ENCODE measurements at places on chromosomes 4 and X. TPM values are rescaled to one million over a fixed set of nuclear protein-coding genes. Genes with fewer than 3 reads are reported as not detected.
A peak's percentile ranks its signal among the peaks of the same experiment; 100 is the strongest.

DNA sequence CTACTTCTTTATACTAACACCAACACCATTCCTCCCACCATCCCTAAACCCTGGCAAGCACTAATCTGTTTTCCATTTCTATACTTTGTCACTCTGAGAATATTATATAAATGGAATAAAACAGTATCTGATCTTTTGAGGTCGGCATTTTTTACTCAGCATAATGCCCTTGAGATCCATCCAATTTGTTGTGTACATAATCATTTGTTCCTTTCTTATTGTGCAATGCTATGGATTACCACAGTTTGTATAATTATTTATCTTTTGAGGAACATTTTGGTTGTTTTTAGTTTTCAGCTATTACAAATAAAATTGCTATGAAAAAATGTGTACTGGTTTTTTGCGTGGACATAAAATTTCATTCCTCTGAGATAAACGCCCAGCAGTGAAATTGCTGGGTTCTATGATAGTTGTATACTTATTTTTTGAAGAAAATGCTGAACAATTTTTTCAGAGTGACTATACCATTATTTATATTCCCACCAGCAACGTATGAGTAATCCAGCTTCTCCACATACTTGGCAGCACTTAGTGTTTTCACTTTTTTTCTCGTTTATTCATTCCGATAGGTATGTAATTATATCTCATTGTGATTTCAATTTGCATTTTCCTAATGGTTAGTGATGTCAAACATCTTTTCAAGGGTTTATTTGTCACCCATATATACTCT, 154.3 kb upstream of the DCAF8L1 start:
- H3K4me1 ChIP-seq: no peaks in the 10 kb centered on the region
- DNase-seq: no peak
- no peaks in the 10 kb centered on the region for H3K36me3 ChIP-seq

NAP1L2 gene
- total RNA-seq: 6.4 TPM

GRCh38 chrX:18353931-18354368, 538 bp downstream of the SCML2 start:
- peak overlapping the region; percentile 25 for H3K4me3 ChIP-seq
- H3K27me3 ChIP-seq: no peaks in the 10 kb centered on the region
- no peaks in the 10 kb centered on the region for H3K36me3 ChIP-seq
- H3K4me1 ChIP-seq: no peaks in the 10 kb centered on the region
- no peak overlapping the region for H3K27ac ChIP-seq
- peak; percentile 18 for DNase-seq

- H3K27me3 ChIP-seq: no peaks in the 10 kb centered on the region
- no peaks in the 10 kb centered on the region for H3K36me3 ChIP-seq
- H3K4me3 ChIP-seq: no peak overlapping the region
- no peaks in the 10 kb centered on the region for H3K4me1 ChIP-seq
- DNase-seq: no peak
These were observed 69.1 kb upstream of the HPGD start for GRCh38 chr4:174591243-174592021.

GRCh38 chrX:109848461-109849050, 115.5 kb upstream of the ACSL4 start:
- DNase-seq: no peak
- no peaks in the 10 kb centered on the region for H3K27me3 ChIP-seq
- no peaks in the 10 kb centered on the region for H3K36me3 ChIP-seq
- no peaks in the 10 kb centered on the region for H3K4me1 ChIP-seq

GRCh38 chr4:57989430-57989829, 879.2 kb upstream of the IGFBP7 start:
- no peaks in the 10 kb centered on the region for H3K27me3 ChIP-seq
- H3K36me3 ChIP-seq: no peaks in the 10 kb centered on the region
- no peaks in the 10 kb centered on the region for H3K4me1 ChIP-seq
- H3K27ac ChIP-seq: no peak overlapping the region

DNA sequence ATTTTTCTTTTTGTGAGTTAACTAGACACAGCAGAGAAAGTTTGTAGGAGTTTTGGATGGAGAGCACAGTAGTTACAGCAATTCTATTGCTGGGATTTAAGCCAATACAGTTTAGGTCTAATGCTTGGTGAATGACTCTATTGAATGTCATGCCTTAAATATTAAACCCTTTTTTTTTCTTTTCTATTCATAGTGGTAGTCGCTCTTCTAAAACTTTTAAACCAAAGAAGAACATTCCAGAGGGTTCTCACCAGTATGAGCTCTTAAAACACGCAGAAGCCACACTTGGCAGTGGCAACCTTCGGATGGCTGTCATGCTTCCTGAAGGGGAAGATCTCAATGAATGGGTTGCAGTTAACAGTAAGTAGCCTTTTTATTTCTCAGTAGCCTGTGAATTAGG, 34.8 kb upstream of the DCK start:
- peak overlapping the region; percentile 35 for H3K27ac ChIP-seq
- H3K4me1 ChIP-seq: no peaks in the 10 kb centered on the region
- H3K27me3 ChIP-seq: no peaks in the 10 kb centered on the region
- no peaks in the 10 kb centered on the region for H3K36me3 ChIP-seq

GLRA3 gene
- not detected for total RNA-seq

DNA sequence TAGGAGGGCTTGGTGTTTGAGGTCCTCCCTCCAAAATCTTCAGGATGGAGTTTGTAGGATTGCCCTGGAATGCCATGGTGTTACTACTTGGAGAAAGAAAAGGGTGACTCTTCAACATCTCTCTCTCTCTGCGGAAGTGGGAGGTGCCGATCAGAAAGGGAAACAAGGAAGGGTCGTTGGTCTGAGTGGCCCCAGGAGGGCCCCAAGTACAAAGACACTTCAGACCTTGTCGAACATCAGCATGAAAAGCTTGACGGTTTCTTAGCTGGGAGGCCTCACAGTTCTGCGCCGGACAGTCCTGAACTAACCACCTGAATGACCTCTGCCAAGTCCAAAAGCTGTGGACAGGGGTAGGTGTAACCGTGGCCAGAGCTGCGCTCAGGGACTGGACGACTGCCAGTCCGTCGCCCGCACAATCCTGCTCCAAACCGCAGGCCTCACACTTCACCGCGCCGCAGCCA, 646 bp upstream of the GSX2 start:
- peaks cover 69% of the 10 kb centered on the region for H3K27me3 ChIP-seq
- no peaks in the 10 kb centered on the region for H3K36me3 ChIP-seq
- peaks cover 24% of the 10 kb centered on the region for H3K4me1 ChIP-seq
- no peak overlapping the region for H3K4me3 ChIP-seq

- peaks cover 9% of the 10 kb centered on the region for H3K4me1 ChIP-seq
- no peaks in the 10 kb centered on the region for H3K36me3 ChIP-seq
- no peak overlapping the region for H3K4me3 ChIP-seq
- DNase-seq: no peak
- no peaks in the 10 kb centered on the region for H3K27me3 ChIP-seq
These were observed 33.5 kb downstream of the GPAT3 start for GRCh38 chr4:83569429-83569828.

DNA sequence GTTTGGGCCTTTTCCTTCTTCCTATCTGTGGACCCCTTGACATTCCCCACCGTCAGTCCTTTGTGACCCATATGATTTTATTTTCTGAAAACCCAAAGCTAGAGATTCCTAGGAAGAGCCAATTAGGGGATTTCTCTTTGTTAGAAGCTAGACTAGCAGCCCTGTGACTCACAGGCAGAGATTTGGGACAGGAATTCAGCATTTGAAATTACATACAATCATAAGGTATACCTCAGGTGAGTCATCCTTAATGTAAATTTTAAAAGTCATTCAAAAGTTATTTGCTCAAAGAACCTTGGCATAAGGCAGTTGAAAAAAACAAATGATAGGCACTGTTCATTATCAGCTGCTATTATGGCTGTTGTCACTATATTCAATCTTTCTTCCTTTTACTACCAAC, 40.6 kb downstream of the USP26 start:
- H3K4me1 ChIP-seq: no peaks in the 10 kb centered on the region
- DNase-seq: no peak
- no peaks in the 10 kb centered on the region for H3K27me3 ChIP-seq
- H3K4me3 ChIP-seq: no peak overlapping the region
- H3K27ac ChIP-seq: no peak overlapping the region

CXCL10 gene
- total RNA-seq: not detected

MGARP gene
- 2.1 TPM for total RNA-seq

DNA sequence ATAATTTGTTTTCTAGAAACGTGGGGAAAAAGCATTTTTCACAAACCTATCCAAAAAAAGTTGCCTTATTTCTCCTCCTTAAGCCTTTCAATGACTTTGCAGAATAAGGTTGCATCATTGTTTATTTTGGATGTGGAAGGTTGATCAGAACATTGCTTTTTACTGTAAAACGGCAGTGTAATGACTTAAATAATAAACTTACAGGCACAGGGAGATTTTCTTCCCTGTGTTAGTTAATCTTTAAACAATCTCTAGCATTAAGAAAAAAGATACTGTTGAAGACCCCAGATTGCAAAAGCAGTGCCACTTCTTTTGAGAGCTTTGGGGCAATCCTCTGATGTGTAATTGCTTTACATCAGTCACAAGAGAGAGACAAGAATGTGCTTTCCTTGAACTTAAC, 153.4 kb downstream of the ARX start:
- H3K27ac ChIP-seq: no peak overlapping the region
- H3K36me3 ChIP-seq: no peaks in the 10 kb centered on the region
- DNase-seq: no peak
- peaks cover 18% of the 10 kb centered on the region for H3K4me1 ChIP-seq

GRCh38 chrX:130994671-130995070, 63.5 kb upstream of the ARHGAP36 start:
- no peak overlapping the region for H3K27ac ChIP-seq
- H3K27me3 ChIP-seq: no peaks in the 10 kb centered on the region
- DNase-seq: peak; percentile 3

CYTL1 gene
- 4.8 TPM for total RNA-seq

DNA sequence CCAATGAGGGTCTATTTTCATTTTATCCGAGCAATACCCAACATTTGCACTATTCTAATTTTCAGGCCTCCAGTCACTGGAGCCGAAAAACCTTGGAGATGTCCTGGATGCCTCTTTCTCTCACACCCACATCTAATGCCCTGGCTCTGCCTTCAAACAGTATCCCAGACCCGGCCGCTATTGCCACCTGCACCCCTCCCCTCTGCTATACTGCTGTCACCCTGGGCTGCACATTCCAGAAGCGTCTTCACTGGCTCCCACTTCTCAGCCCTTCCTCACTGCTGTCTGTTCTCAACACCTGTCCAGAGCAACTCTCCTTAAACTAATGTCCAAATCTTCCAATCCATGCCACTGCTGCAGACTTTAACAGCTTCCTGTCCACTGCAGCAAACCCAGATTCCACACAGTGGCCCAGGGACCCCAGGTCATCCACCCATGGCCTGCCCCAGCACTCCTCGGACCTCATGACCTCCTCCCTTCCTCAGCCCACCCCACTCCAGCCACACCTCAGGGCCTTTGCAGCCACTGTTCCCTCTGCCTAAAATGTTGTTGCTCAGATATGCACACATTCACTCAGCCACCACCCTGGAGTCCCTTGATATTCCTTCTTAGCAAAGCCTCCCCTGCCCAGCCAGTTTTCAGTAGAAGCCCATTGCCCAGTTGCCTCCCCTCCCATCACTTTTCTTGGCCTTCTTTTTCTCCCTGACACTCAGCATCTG, 30.5 kb upstream of the PPP2R2C start:
- no peaks in the 10 kb centered on the region for H3K36me3 ChIP-seq
- H3K27ac ChIP-seq: no peak overlapping the region
- H3K4me1 ChIP-seq: no peaks in the 10 kb centered on the region
- no peak overlapping the region for H3K4me3 ChIP-seq

DNA sequence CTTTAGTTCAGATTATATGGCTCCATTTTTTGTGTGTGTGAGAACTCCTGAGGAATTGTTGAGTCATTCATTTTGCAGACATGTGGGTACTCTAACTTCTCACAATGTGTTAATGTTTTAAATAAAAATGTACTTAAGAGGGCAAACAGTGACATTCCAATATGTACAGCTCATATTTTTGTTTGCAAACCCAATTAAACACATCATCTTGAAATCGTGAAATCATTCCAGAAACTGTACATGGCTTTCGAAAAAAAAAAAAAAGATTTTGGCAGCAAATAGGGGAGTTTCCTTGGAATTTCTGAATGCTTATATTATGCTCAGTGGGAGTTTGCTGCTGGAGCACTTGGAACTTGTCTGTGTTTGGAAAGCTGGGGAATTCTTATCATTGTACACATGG, 85.0 kb downstream of the HPGD start:
- H3K36me3 ChIP-seq: no peaks in the 10 kb centered on the region
- H3K27me3 ChIP-seq: no peaks in the 10 kb centered on the region
- H3K4me1 ChIP-seq: no peaks in the 10 kb centered on the region
- no peak overlapping the region for H3K27ac ChIP-seq
- DNase-seq: no peak
- H3K4me3 ChIP-seq: no peak overlapping the region

DNA sequence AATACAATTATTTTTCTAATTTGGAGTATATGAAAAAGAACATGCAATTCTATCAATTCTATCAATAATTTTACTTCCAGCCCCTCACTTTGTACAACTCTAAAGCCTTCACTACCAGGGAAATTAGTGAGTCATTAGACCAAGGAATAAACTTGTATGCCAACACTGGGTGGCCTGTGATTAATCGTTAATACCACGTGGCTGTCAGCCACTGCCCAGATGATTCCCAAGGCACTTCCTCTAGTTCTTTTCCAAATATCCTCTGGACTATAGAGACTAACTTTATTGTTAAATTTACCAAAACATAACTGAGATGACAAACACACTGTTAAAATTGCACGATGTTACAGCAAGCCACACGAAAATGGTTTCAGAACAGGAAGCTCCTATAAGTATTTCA, 45.7 kb downstream of the MID1 start:
- DNase-seq: no peak
- H3K36me3 ChIP-seq: no peaks in the 10 kb centered on the region
- H3K4me1 ChIP-seq: no peaks in the 10 kb centered on the region
- H3K27me3 ChIP-seq: no peaks in the 10 kb centered on the region

- H3K4me1 ChIP-seq: peaks cover 19% of the 10 kb centered on the region
- DNase-seq: peak; percentile 94
- peak within 1 kb of the TSS; percentile 84 for H3K27ac ChIP-seq
- H3K27me3 ChIP-seq: no peaks in the 10 kb centered on the region
These were observed at the start of gene FHDC1 for GRCh38 chr4:152935631-152936445. Gene FHDC1 (plus strand): TSS chr4:152936323. CDS start chr4:152943058, 6,735 bp downstream.

ETNPPL gene
- total RNA-seq: 1.3 TPM

- H3K4me3 ChIP-seq: no peak overlapping the region
- no peaks in the 10 kb centered on the region for H3K4me1 ChIP-seq
- H3K36me3 ChIP-seq: no peaks in the 10 kb centered on the region
- H3K27ac ChIP-seq: no peak overlapping the region
These were observed 197.3 kb upstream of the LNX1 start for GRCh38 chr4:53788621-53789020.

- H3K36me3 ChIP-seq: no peaks in the 10 kb centered on the region
- H3K4me1 ChIP-seq: no peaks in the 10 kb centered on the region
- no peaks in the 10 kb centered on the region for H3K27me3 ChIP-seq
- H3K4me3 ChIP-seq: no peak overlapping the region
These were observed 23.2 kb upstream of the LUZP4 start for GRCh38 chrX:115266300-115266699.

- no peaks in the 10 kb centered on the region for H3K36me3 ChIP-seq
- H3K4me1 ChIP-seq: no peaks in the 10 kb centered on the region
- no peaks in the 10 kb centered on the region for H3K27me3 ChIP-seq
These were observed 19.3 kb upstream of the CPE start for GRCh38 chr4:165359506-165359905.
